ENCODE measurements at places on chromosomes 5 and 9.

DNA sequence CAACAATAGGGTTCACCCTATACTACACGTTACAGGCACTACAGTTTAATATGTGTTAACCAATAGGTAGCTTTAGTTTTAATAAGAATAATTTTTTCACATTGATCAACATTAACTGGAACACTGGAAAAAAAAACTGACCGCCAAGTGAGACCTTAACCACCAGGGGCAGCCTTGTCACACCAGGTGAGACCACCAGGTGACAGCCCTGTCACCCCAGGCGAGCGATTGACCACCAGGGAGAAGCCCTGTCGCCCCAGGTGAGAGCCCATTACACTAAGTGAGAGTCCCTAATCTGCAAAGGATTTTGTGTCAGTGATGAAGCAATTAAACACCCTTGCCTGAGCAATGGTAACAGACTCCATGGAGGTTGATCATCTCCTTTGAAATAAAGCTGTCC lies 75.4 kb upstream of the SYK start:
- DNase-seq, result no peak
- H3K36me3 ChIP-seq, result no peaks in the 10 kb centered on the region
- H3K27me3 ChIP-seq, result no peaks in the 10 kb centered on the region
- H3K27ac ChIP-seq, result no peak overlapping the region

DNA sequence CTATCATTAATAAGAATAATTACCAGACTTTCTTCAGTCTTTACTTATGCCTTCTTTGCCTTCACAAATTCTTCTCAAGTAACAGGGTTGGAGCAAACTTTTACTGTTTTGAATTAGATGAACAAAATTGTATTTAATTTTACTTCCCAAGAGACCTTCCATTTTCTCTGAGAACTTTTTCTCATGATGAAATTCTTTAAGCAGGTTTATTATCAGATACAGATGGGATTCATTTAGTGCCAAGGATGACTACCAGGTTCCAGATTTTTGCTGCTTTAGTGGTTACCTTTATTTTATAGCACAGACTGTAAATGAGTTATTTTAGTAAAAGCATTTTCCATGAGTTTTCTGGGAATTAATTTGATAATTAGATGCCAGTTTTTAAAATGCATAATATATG lies 125.1 kb downstream of the GDNF start:
- H3K27ac ChIP-seq, result no peak overlapping the region
- H3K4me1 ChIP-seq, result peaks cover 3% of the 10 kb centered on the region
- no peaks in the 10 kb centered on the region for H3K36me3 ChIP-seq
- no peaks in the 10 kb centered on the region for H3K27me3 ChIP-seq

DNA sequence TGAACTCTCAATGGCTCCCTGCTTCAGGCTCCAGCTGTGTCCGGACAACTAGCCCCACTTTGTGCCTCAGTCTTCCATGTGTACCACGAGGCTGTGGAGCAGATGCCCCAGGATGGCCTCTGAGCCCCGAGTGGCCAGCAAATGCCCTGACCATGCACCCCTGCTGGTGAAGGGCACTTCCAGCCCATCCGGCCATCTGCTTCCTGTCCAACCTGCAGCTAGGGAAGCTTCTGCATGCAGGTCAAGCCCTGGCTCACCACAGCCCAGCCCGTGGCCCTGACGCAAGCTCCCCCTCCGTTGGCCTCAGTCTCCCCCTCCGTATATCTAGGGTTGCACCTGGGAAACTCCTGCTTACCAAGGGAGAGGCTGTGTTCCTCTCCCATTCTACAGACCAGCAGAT lies 4.8 kb downstream of the NINJ1 start:
- peaks cover 7% of the 10 kb centered on the region for H3K36me3 ChIP-seq
- no peak for DNase-seq
- H3K27ac ChIP-seq, result no peak overlapping the region
- peaks cover 25% of the 10 kb centered on the region for H3K4me1 ChIP-seq
- H3K4me3 ChIP-seq, result no peak overlapping the region

GRCh38 chr5:150164211-150164980 lies 2.2 kb upstream of the CDX1 start:
- H3K4me1 ChIP-seq, result peaks cover 14% of the 10 kb centered on the region
- no peak for DNase-seq
- H3K36me3 ChIP-seq, result no peaks in the 10 kb centered on the region
- no peak overlapping the region for H3K27ac ChIP-seq
- H3K4me3 ChIP-seq, result no peak overlapping the region

DNA sequence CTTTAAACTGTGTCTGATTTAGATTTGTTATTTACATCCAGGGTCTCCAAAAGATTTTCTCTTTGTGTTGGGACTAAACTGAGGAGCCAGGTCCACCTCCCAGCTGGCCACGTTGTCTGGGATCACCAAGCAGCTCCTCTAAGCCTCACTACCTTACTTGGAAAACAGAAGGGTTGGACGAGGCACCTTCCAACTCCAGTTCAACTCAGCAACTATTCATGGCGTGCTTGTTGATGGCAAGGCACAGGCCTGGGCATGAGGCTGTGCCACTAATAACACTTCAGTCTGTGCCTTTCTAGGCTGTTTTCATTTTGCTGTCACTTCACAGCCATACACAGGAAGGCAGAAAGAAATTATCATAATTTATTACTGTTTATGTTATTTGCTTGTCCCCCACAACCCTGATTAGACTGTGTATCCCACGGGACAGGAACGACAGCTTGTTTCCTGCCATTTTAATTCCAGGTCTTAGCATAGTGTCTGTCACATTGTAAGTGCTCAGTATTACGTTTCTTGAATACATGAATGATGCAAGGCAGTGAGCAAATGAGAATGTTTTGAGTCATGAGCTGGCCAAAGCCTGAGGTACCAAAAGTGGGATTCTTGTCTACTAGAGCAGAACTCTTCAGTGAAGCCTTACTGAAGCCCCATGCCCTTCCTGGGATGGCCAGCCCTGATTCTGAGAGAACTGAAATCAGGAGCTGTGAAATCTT lies 125.8 kb downstream of the GALNT10 start:
- peaks cover 9% of the 10 kb centered on the region for H3K4me1 ChIP-seq
- no peaks in the 10 kb centered on the region for H3K27me3 ChIP-seq
- no peak for DNase-seq

GRCh38 chr5:141507387-141508091 lies 18.7 kb downstream of the PCDHGC5 start:
- no peaks in the 10 kb centered on the region for H3K27me3 ChIP-seq
- peaks cover 27% of the 10 kb centered on the region for H3K4me1 ChIP-seq
- peak overlapping the region; percentile 92 for H3K27ac ChIP-seq
- H3K36me3 ChIP-seq, result peaks cover 33% of the 10 kb centered on the region
- no peak overlapping the region for H3K4me3 ChIP-seq

GRCh38 chr5:149932445-149933350 lies 11.9 kb downstream of the PDE6A start:
- H3K27ac ChIP-seq, result no peak overlapping the region
- no peaks in the 10 kb centered on the region for H3K36me3 ChIP-seq
- no peaks in the 10 kb centered on the region for H3K4me1 ChIP-seq
- H3K4me3 ChIP-seq, result no peak overlapping the region
- no peak for DNase-seq

- H3K4me3 ChIP-seq, result no peak overlapping the region
- no peaks in the 10 kb centered on the region for H3K36me3 ChIP-seq
- no peak overlapping the region for H3K27ac ChIP-seq
- H3K4me1 ChIP-seq, result peaks cover 25% of the 10 kb centered on the region
- DNase-seq, result no peak
- no peaks in the 10 kb centered on the region for H3K27me3 ChIP-seq
These were observed 4.7 kb upstream of the PPP1R26 start for GRCh38 chr9:135474915-135475314.

DNA sequence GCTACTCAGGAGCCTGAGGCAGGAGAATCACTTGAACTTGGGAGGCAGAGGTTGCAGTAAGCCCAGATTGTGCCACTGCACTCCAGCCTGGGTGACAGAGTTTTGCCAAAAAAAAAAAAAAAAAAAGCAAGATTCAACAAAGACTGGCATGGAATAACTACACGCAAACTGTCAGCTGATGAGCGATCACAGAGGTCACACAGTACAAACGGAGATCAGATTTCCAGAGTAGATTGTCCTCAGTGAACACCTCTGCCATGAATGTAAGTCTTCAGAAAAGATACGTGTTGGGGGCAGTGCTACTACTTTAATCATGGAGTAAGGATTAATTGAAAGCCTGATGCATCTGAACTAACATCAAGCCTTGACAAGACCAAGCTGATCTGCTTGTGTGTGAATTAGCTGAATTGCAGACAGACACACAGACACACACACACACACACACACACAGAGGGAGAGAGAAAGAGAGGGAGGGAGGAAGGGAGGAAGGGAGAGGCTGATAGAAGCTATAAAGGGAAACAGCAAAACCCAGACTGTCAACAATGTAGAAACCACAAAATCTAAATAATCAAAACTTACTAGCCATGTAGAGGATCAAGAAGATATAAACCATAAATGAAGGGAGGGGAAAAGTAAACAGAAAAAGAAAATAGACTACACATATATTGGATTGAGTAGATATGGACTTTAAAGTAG lies 222.9 kb upstream of the ZNF462 start:
- DNase-seq, result no peak
- H3K27me3 ChIP-seq, result no peaks in the 10 kb centered on the region
- no peaks in the 10 kb centered on the region for H3K4me1 ChIP-seq
- H3K4me3 ChIP-seq, result no peak overlapping the region
- H3K27ac ChIP-seq, result no peak overlapping the region

DNA sequence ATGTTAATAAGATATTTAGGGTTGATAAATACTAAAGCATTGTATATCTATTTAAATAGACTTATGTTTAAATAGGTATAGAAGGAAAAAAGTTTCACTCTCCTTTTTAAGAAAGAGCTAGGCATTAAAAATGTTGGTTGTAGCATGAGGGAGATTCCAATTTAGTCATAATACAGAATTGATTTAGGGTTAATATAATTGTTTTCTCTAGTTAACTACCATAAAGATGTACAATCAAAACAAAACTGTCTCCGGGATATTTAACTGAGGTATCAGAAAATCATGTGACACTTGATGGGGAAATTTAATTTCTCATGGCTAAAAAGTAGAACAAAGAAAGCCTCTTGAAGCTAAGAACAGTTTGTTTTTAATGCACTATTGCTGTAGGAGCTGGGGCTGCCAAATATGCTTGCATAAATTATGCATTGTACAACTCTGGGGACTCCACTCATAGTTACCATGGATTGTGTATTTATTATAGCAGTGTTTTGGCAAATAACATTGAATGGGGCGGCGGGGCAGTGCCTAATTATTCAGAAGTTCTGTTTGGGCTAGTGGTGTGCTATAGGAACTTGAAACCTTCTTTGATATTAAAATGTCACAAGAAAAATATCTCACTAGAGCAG lies 44.2 kb downstream of the SMC2 start:
- no peak for DNase-seq
- no peaks in the 10 kb centered on the region for H3K27me3 ChIP-seq
- no peaks in the 10 kb centered on the region for H3K4me1 ChIP-seq
- no peak overlapping the region for H3K4me3 ChIP-seq
- peaks cover 10% of the 10 kb centered on the region for H3K36me3 ChIP-seq
- no peak overlapping the region for H3K27ac ChIP-seq
